ENCODE measurements at places on chromosomes 11 and 22.

GRCh38 chr11:85718126-85718943 lies 32.3 kb upstream of the CCDC89 start:
- no peak for DNase-seq

DNA sequence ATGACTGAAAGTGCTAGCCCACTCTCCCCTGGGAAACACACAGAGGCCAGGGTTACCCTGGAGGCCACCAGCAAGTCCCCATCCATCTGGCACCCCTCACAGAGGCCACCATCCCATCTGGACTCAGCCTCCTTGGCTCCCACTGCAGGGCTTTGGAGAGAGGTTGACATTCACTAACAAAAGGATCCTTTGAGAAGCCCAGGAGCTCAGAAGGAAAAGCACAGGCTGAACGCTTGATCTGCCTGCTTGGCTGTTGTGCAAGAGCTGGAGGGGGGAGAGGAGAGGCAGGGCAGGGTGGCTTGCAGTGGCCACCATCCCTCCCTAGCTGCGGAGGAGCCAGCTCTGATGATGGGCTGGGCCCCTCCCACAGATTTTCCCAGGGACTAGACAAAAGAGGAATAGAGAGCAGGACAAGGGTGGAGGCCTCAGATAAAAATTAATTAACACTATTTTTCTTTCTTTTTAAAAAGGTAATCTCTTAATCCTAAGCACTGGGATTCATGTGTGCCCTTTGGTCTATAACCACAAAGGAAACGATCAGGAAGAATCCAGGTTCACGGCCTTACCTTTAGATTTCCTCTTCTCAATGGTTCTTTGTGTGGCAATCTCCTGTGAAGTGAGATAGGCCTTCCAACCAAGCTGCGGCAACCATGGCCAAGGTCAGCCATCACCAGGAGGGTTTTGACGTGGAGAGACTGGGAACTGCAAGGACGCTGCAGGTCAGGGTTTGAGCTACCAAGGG lies 154.7 kb downstream of the BARX2 start:
- DNase-seq, result no peak

DNA sequence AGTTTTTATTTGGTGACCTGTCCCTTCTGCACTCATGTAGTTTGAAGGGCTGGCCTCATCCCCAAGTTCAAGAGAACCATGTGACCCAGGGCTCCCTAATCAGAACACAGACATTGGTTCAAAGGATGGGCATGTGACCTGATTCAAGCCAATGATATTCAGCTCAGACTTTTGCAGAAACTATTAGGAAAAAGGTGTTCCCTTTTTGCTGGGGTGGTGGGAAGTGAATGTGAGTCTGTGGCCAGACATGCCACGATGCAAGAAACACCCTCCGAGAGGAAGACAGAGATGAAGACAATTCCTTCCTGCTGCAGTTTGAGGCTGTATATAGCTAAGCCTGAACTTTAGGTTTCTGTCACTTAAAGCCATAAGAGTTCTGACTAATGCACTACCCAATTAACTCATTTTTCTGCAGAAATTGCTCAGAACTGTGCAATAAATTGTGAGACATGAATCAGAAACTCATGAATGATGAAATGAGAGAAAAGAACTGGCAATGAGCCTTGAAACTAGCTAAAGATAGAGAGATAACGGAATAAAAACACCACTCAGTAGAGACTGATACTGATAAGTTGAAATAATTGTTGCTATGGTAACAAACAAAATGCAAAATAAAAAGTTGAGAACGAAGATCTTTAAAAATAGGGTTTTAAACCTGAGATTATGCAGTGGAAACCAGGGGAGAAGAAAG lies 9.2 kb upstream of the MAPK1 start:
- DNase-seq, result no peak

DNA sequence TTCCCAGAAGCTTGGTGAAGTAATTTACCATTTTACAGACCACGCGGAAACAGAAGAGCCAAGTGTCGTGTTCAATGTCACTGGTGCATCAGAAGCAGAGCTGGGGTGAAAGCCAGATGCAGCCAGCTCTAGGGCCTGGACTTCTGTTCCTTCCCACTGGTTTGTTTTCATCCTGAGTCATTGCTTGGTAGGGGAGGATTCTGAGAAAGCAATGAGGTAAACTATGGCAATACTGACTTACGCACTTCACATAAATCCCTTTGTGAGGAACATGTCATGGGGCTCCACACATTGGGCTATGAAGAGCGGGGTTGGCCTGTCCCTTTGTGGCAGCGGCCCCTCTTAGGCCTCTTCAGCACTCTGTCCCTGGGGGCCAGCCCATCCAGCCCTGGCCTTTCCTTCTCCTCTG lies 52.4 kb upstream of the RBFOX2 start:
- DNase-seq, result no peak

GRCh38 chr11:62489204-62489603 lies 57.4 kb downstream of the AHNAK start:
- DNase-seq, result no peak
